Stimulated activated CD8-positive, alpha-beta memory T cell treated with anti-CD3 and anti-CD28 coated beads, Interleukin-4, amount 100 ng/mL, for 1 hour (primary cell): ENCODE measurements at places on chromosomes 13 and 19.

GRCh38 chr13:29799041-29799440 lies 51.4 kb downstream of the UBL3 start:
- no peak for DNase-seq

DNA sequence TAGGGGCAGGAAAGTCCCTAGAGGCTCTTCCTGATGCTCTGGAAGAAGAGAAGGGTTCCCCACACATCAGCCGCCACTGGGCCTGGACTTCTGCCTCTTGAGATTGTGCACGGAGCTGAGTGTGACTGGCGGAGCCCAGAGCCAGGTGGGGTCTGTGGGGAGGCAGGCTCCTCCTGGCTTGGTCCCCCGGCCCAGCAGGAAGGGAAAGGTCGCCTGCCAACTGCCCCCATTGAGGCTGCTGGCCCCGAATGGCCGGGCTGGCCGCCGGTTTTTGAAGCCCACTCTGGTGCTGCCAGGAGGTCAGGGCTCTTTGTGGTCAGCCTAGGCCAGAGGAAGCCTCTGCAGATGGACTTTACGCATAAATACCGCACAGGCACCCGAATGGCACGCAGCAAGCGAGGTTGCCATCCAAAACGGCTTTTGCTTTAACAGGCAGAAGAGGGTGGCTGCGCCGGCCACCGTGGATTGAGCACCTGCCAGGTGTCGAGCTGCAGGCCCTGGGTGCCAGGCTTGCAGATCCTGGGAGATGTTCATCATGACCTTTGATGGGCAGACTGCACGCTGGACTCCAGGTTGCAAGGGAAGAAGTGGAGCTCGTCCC lies 5.0 kb downstream of the DAZAP1 start:
- DNase-seq: no peak

DNA sequence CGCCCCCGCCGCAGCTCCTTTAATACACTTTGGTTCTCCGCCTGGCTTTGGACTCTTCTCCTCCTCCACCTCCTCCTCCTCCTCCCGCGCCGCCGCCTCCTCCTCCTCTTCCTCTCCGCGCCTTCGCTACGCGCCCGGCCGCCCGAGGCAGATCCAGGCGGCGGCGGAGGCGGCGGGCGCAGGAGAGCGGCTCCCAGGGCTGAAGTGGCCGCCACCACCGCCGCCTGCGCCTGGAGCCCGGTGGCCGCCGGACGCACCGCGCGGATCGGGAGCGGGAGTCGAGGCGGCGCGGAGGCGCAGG lies at the start of gene ZIC2:
Gene ZIC2 (plus strand): TSS at position 50 of the 301 bp plus-strand sequence. CDS start 281 bp downstream, outside the sequence.
- no peak for DNase-seq

GRCh38 chr13:93080587-93080986 lies 146.0 kb upstream of the GPC6 start:
- no peak for DNase-seq

DNA sequence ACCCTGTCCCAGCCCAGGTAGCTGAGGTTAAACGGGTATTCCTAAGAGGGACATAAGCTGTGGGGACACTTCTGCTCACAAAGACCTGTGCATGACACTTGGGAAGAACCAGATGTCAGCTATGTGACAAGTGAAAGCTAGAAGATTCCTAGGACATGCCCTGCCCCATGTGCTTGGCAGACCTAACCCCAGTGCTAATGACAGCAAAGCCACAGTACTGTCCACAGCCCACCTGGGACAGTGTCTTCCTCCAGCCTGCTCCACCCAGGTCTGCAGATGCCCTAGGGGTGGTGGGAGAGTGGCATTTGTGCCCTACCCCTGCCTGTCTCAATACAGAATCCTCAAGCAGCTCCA lies 18.4 kb upstream of the EPHX3 start:
- no peak for DNase-seq

DNA sequence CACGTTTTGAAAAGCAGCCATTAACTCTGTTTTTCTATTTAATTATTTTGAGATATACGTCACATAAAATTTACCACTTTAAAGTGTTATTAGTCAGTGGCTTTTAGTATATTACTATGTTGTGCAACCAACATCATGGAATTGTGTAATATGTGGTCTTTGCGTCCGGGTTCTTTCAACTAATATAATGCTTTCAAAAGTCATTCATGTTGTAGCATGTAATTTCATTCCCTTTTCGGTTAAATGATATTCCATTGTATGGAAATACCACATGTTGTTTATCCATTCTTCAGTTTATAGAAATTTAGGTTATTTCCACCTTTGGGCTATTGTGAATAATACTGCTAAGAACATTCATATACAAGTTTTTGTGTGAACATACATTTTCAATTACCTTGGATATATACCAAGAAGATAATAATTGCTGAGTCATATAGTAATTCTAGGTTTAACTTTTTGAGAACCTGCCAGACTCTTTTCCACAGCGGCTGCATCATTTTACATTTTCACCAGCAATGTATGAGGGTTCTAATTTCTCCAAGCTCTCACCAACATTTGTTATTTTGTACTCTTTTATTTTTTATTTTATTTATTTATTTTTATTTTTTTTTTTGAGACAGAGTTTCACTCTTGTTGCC lies 28.1 kb upstream of the CLDN10 start:
- no peak for DNase-seq

DNA sequence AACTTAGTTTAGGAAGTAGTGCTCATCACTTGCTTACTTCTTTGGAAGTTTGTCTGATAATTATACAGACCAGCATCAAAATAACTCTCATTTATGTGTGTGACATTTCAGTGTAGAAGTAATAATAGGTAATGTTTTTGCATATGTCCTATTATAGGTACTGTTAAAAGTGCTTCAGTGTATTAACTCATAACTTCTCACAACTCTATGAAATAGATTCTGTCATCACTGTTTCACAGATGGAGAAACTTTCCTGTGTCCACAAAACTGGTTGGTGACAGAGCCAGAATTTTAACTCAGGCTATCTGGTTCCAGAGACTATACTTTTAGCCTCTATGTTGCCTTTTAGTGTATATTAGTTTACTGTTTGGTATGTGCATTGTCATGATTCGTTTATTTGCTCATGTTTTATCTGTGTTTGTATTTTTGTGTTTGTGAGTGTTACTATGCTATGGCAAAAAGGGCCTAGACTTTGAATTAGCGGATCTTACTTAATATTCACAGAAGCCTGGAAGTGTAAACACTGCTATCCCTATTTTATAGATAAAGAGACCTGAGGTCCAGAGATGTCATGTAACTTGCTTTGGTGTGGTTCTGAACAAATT lies 12.7 kb downstream of the LPAR6 start:
- DNase-seq: no peak

DNA sequence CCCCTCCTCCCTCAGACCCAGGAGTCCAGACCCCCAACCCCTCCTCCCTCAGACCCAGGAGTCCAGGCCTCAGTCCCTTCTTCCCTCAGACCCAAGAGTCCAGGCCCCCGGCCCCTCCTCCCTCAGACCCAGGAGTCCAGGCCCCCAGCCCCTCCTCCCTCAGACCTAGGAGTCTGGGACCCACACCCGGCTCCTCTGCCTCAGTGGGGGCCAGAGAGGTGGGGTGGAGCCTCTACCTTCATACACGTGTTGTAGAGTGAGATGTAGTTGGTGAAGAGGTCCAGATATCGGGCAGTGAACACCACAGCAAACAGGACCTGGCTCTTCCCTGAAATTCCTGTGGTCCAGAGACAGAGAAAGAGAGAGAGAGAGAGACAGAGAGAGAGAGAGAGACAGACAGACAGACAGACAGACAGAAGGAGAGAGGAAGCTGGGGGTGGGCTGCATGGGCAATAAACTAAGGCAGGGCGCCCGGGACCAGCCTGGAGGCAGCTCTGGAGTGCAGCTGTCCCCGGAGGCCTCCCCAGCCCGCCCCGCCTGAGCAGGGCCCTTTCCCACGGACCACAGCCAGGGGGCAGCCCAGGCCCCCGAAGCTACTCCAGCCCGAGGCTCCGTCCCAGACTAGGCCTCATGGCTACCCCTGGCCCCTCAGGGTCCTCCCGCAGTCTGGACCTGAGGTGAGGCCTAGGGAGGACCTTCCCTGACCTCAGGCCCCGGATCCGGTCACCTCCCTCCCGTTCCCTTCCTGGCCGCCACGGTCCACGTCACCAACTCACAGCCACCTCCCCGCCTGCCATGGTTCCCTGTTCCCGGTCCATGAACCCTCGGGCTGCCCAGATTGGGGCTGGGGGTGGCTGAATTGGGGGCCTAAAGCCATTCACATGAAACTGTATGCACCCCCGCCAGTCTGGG lies 907 bp downstream of the KDELR1 start:
- peak; percentile 31 for DNase-seq

DNA sequence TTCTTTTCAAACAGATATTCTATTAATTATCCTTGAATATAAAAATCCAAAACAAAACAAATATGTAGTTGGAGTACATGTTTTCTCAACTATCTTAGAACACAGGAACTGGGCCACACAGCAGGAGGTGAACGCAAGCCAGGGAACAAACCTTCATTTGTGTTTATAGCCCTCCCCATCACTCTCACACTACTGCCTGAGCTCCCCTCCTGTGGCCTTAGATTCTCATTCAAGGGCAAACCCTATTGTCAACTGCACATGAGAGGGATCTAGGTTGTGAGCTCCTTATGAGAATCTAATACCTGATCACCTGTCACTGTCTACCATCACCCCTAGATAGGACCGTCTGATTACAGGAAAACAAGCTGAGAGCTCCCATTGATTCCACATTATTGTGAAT lies 427.1 kb upstream of the PRR20A start:
- DNase-seq: no peak

- no peak for DNase-seq
These were observed 80.7 kb downstream of the ATP11A start for GRCh38 chr13:112770504-112770903.

DNA sequence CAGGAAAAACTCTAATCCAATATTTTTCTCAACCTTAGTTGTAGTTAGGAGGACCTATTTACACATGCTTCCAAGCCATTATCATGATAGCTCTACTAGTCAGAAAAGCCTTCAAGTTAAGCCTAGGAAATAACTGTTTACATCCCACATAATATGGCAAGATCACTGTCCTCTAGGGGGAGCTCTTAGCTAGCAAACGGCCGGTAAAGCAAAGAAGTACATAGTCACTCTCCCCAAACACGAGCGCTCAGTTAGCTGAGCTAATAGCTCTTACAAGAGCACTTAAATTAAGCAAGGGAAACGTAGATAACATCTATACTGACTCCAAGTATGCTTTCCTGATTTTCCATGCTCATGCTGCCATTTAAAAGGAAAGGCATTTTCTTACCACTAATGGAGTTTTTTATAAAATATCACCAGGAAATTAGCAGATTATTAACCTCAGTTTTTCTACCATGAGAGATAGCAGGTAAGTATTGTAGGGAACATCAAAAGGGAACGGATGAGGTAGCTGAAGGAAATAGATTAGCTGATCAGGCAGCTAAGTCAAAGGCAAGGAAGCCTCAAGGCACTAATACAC lies 100.6 kb upstream of the PABPC3 start:
- no peak for DNase-seq

DNA sequence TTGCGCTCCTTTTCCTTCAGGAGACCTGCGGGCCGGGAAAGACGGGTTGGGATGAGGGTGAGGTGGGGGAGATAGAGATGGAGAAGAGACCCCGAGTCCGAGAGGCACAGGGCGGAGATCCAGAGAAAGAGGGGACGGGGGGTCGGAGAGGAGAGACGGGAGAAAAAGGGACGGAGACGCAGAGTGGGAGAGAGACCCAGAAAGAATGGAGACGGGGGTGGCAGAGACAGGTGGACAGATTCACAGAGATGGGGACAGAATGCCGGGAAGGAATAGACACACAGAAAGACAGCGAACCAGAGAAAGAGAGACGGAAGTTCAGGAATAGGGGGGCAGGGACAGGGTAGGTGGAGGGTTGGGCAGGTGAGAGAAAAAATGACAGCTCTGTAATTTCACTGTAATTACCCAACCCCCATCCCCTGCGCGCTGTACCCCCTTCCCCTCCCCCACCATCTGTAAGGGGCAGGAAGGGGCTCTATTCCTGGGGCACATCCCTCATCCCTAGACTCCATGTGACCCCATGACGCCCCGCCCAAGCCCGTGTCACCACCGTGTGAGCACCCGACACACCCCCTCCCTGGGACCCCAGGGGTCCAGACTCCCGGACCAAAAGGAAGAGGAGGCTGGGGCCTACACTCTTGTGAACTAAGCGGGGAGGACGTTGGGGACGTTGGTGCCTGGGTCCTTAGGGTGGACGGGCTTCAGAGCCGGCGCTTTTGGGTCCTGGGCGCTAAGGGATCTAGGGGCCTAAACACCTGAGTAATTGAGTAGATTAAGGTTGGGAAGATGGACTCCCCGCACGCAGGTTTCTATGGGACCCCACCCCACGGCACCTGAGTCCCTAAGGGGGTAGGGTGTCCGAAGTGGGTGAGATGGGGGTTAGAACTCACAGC lies 967 bp downstream of the DBP start:
- no peak for DNase-seq

DNA sequence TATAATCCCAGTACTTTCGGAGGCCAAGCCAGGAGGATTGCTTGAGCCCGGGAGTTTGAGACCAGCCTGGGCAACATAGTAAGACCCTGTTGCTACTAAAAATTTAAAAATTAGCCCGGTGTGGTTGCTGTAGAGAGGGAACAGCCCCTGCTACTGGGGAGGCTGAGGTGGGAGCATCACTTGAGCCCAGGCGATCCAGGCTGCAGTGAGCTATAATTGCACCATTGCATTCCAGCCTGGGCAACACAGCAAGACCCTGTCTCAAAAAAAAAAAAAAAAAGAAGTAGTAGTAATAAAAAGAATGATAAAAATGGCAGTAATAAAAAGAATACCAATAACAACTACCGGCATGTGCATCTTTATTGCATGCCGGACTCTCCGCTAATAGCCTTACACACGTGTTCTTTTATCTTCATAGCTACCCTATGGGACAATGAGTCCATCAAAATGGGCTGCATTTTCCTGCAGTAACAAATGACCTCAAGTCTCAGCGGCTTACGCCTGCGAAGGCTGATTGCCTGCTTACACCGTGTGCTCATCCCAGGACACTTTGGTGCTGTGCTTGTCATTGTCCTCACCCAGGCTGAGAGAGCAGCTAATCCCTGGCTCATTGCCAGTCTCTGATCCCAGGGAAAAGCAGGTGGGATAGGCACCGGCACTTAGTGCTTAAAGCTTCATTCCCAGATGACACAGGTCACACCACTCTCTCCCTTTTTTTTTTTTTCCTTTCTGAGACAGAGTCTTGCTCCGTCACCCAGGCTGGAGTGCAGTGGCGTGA lies 14.4 kb upstream of the SYCN start:
- no peak for DNase-seq

DNA sequence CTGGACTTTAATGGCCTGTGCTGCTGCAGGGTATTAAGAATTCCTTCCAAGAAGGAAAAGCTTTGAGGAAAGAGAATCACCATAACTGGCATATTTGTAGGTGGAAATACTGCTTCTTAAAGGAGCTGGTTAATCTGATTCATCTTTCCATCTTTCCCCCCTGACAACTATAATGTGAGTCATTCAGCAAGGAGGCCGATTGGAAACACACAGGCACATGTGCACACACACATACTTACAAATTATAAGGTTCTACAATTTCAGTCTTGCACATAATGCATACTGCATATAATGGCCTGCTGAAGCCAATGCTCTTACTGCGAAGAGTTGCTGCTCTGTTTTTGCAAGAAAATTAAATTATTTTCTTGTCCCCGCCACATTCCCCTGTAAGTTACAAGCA lies 78.8 kb upstream of the TPP2 start:
- DNase-seq: no peak
